ENCODE measurements at places on chromosomes 12 and 14.

GRCh38 chr12:52667509-52667908 lies 12.7 kb downstream of the KRT1 start:
- no peak for DNase-seq

DNA sequence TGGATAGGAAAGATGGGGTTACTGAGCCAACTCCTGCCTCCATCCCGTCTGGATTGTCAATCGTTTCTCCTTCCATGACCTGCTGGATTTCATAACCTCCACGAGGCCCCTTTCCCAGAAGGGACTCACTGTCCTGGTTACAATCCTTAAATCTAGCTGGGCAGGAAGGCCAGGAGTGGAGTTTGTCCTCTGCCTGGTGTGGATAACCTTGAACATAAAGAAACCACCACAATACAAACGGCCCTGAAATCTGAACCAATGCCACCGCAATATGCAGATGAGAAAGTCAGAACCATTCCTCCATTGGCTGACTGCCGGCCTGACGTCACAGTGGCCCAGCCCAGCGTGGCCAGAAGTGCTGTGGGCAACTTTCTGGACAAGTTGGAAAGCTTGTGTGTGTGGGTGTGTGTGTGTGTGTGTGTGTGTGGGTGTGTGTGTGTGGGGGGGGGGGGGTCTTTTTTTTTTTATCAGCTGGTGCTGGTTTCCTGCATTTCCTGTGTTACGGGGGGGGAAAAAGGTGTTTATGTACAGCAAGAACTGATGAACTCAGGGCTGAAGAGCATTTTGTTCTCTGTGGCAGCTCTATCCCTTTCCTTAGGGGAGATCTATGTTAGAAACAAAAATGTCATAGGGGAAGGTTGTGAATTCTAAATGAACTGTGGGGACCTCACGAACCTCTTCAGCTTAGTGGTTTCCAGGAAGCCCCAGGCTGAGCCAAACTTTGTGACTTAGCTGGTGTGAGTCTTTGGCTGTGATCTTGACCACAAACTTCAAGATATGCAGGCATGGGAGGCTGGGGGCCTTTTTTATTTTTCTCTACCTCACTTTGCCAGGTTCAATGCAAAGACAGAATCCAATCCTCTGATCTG lies 81.6 kb upstream of the MED13L start:
- peak; percentile 89 for DNase-seq

- DNase-seq, result peak; percentile 64
Measured at GRCh38 chr12:89621521-89621920, 87.1 kb downstream of the ATP2B1 start.

DNA sequence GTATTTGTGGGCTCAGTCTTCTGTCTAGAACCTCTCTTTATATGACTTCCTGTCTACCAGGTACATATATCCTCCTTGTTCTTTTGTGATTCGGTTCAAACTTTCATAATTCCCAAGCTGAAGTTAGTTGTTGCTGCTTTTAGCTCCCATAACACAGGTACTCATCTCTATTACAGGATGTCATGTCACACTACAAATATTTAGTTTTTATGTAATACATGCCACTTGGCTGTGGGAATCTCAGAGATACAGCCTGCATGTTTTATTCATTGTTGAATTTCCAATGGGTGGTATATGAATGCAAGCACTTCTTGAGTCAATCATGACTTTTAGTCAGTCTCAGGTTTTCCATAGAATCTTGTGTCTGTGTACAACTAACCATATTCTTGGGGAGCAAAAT lies 122.7 kb downstream of the SINHCAF start:
- DNase-seq, result no peak

GRCh38 chr12:25764409-25764808 lies 194.1 kb upstream of the RASSF8 start:
- DNase-seq, result no peak

GRCh38 chr12:131692431-131692830 lies 18.5 kb upstream of the SFSWAP start:
- DNase-seq, result no peak

DNA sequence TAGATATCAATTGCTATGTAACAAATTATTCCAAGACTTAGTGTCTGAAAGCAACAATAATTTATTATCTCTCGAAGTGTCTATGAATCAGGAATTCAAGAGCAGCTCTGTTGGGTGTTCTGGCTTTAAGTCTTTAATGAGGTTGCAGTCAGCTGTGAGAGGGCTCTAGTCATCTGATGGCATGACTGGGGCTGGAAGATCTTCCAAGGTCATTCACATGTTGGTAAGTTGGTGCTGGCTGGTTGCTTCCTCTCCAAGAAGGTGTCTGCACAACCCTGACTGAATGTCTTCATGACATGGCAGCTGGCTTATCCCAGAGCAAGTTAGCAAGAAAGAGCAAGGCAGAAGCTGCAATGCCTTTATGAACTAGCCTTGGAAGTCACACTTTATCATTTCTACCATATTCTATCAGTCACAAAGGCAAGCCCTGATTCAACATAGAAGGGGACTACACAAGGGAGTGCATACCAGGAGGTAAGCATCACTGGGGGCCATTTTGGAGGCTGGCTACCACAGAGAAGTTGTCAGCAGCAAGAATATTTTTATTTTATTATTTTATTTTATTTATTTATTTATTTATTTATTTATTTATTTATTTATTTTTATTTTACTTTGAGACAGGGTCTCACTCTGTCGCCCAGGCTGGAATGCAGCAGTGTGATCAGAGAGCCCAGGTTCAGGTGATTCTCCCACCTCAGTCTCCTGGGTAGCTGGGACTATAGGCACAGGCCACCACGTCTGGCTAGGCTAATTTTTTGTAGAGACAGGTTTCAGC lies 7.6 kb upstream of the SLC38A2 start:
- no peak for DNase-seq

- no peak for DNase-seq
Measured at GRCh38 chr12:123032736-123033391, 52.4 kb downstream of the ARL6IP4 start.

GRCh38 chr12:57093415-57094207 lies 4.7 kb downstream of the NAB2 start:
- peak; percentile 65 for DNase-seq

- no peak for DNase-seq
Measured at GRCh38 chr12:70245458-70245857, 2.2 kb downstream of the CNOT2 start.

DNA sequence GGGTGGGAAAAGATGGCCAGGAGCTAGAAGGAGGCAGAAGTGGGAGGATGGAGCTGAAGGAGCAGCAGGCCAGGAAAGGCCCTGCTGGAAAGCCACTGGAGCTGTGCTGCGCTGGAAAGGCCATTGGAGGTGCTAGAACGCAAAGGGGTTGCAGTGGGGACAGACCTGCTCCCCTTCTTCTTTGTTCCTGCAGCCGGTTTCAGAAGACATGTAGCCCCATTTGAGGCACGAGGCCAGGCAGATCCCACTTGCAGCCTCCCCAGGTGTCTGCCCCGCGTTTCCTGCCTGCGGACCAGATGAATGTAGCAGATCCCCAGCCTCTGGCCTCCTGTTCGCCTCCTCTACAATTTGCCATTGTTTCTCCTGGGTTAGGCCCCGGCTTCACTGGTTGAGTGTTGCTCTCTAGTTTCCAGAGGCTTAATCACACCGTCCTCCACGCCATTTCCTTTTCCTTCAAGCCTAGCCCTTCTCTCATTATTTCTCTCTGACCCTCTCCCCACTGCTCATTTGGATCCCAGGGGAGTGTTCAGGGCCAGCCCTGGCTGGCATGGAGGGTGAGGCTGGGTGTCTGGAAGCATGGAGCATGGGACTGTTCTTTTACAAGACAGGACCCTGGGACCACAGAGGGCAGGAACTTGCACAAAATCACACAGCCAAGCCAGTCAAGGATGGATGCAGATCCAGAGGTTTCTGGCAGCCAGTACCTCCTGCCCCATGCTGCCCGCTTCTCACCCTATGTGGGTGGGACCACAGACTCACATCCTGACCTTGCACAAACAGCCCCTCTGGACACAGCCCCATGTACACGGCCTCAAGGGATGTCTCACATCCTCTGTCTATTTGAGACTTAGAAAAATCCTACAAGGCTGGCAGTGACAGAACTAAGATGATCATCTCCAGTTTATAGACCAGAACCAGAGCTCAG lies 2.3 kb upstream of the GPR162 start:
- no peak for DNase-seq

DNA sequence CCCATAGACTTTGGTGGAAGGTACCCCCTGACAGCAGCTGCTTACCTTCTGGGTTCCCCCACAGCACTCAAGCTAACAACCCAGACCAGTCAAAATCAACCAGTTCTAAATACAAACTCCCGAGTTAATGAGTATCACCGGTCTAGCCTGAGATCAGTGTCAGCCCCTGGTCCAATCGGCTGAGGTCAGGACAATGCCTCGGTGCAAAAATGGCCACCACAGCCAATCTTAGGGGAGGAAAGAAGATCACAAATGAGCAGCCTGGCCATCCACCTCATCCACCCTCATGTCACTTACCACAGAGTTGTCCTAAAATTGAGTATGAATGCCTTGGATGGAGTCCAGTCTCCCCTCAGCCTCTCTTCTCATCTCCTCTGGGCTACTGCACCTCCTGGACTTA lies 128.5 kb downstream of the PHETA1 start:
- DNase-seq, result no peak

DNA sequence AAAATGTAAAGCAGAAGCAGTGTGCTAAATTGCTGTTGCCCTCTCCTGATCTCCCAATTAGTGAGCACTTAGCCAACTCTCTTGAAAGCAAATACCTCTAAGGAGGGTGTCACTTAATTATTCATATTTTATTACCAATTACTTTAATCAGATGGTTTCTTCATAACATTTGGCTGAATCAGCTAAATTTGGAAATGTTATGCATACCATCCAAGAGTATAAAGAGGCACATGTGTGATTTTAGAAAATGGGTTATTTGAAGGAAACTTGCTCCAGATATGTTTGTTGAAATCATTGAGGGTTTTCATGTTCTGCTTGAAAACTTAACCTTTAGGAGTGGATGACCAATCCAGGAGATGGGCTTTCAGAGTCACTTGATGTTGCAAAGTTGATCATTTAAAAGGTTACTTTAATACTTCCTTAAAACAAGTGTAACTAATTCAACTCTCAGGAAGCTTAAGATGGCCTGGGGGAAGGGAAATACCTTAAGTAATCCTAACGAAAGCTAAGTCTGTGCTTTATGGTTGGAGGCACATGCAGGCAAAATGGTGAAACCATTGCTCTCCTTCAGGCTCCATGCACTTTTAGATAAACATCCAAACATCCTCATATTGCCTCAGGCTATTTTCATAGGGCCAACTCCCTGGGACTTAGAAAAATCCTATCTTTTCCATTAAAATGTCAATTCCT lies 434.5 kb downstream of the MDGA2 start:
- DNase-seq, result no peak

GRCh38 chr14:75487155-75487671 lies 35.1 kb upstream of the BATF start:
- no peak for DNase-seq

- peak; percentile 69 for DNase-seq
Measured at GRCh38 chr12:53618275-53618674, 7.9 kb downstream of the ATF7 start.

DNA sequence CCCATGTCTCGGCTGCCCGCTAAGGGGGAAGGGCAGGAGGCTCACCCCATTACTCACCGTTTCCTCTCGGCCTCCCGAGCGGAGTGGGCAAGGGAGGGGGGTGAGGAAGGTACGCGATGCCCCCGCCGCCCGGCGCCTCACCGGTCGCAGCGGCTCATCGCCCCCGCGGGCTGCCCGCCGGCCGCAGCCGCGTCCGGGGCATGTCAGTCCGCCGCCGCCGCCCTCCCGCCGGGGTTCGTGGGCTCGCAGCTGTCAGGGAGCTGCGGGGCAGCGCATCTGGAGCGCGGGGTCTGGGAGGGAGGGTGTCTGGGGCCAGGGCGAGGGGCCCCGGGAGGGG lies 461 bp downstream of the SLC8A3 start:
- no peak for DNase-seq

DNA sequence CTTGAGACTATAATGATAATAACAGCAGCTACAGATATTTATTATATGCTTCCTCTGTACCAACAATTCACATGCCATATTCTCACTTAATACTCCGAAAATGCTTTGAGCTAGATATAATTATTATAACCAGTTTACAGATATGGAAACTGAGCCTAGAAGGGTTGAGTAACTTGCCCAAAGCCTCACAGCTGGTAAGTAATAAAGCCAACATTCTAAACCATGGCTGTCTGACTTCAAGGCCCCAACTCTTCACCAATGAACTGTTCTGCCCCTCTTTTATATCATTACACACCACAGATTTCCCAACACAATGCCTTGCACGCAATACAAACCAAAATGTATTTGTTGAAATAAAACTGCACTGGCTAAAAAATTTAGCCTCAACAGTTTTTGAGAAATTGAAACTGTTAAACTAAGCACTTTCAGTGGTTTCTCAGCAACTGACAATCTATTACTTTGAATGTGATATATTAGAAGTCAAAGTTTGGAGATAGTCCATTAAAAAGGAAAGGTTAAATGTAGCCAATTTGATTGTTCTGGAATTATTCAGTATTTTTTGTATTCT lies 222.5 kb upstream of the ARHGAP5 start:
- no peak for DNase-seq

GRCh38 chr14:100059438-100059781 lies 5.8 kb upstream of the EVL start:
- no peak for DNase-seq

DNA sequence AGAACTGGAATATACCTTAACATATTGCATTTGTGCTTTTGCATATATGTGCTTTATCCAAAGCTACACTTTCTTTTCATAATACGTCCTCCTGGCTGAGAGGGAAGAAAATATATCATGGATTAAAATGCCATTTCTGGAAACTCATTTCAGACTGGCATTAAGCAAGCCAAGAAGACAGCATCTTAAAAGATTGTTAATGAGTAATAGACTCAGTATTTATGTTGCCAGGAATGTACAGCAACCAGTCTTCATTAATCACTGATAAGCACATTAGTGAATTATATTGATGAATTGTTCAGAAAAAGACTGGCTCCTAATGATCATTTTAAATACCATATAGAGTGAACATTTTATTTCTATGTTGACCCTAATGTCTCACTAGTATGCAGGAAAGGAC lies 134.9 kb upstream of the IFNG-AS1 start:
- DNase-seq, result no peak

- no peak for DNase-seq
Measured at GRCh38 chr14:35333797-35334743, 41.9 kb downstream of the PSMA6 start.

DNA sequence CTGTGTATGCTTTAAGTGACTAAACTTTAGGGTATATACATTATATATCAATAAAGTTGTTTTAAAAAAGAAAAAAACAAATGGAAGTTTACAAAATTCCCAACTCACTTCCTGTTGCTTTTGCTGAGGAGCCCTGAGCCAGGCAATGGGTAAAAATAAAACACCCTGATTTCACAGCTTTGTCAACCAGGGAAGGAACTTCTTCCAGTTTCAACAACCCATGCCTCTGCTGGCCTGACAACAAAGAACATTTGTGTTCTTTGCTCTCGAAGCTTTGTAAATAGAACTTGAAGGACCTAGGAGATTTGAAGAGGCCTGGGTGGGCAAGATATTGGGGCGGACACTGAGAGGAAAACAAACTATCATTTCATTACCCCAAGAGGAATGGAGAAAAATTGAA lies 141.2 kb upstream of the NOS1 start:
- no peak for DNase-seq

GRCh38 chr12:89236237-89236636 lies 116.1 kb downstream of the DUSP6 start:
- DNase-seq, result peak; percentile 51

All from inflammatory macrophage treated with lipopolysaccharide for 4 hours (primary cell).